ENCODE measurements at places on chromosomes 16 and 17.

DNA sequence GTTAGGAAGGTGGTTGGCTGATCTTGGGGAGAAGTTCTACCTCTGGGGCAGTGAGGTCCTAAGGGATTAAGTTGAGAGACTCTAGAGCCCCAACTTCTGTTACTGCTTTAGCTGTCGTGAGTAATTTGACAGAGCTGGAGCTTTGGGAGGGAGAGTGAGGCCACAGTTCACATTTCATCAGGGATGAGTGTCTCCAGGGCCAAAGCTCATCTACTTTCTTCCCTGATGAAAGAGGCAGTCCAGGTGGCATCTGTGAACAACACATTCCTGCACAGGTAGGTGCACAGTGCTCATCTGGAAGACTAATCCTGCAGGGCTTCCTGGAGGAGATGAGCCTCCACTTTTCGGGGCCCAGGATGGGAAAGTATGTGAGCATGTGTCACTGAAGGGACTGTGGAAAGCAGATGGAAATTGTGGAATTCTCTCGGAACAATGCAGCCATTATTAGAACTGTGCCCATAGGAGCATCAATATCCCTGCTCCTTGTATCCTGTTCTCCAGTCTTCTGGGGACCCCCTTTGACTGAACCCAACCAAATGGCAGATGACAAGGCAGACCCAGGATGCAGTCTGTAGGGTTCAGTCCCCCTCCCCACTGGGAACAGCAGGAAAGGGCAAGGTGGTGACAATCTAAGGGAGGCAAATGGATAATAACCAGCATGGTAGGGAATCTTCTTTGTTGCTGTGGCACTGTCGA lies 9.0 kb downstream of the DYNLL2 start:
- DNase-seq: no peak

- DNase-seq: peak; percentile 24
Observed at GRCh38 chr17:47978324-47978723, 7.4 kb downstream of the CDK5RAP3 start.

DNA sequence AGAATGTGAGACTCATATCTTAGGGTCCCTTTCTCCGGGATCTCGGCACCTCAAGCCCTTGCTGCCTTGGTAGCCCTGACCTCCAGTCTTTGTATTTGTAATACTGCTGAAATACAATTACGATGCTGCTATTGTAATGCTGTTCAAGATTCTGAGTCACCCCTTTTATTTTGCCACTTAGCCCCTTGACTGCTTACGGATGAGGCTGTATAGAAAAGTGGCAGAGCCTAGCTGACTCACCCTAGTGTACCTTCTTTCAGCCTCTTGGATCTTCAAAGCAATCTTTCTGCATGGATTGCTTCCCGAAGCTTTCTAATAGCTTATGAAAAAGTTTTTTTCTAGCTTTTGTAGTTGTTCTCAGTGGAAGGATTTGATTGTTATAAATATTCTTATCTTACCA lies 187.9 kb downstream of the KCNJ2 start:
- no peak for DNase-seq

GRCh38 chr16:66605177-66605978 lies 874 bp downstream of the CMTM3 start:
- peak; percentile 32 for DNase-seq

DNA sequence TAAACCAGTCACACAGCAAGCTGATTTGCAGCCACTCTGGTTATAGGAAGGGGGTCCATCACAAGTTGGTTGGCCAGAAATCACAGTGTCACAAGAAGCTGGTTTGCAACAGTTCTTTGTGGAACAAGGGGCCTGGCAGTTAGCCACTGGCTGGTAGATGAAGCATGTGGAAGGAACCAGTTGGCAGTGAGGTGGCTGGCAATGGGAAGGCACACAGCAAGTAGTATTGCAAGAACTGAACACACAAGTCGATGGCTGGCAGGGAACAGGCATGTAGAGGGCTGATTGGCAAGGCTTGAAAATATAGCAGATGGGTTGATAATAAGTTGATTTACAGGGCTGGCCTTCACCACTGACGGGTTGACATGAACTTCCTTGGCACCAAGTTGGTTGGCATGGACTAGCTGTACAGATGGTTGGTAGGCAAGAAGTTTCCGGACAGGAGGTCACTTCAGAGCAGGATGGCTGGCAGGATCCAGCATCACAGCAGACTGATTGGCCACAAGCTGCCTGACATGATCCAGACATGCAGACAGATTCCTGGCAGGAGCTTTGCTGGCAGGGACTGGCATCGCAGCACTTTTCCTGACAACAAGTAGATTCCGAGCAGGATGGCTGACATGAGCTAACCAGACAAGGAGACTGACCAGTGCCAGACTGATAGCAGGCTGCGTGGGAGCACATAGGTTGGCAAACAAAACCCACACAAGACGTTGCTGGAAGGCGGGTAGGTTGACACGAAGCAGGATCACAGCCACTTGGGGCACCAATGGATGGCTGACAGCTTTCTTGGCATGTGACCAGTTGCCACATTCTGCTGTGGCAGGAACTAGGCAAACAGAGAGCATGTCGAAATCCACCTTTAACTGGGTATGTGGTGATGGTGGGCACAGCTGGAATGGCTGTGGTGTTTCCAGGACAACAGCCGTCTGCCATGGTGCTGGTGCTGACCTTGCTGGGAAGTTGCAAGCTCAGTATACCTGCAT lies at the start of gene KRTAP29-1:
Gene KRTAP29-1 (minus strand): TSS at position 936 of the 986 bp plus-strand sequence. CDS start 0 bp downstream, at position 936.
- no peak for DNase-seq
